ELF-1 (cell line): ENCODE measurements at places on chromosomes 12 and 14.
A peak's percentile ranks its signal among the peaks of the same experiment; 100 is the strongest.

GRCh38 chr12:121789800-121790728 is 3.4 kb downstream of the RHOF start:
- no peak for DNase-seq

DNA sequence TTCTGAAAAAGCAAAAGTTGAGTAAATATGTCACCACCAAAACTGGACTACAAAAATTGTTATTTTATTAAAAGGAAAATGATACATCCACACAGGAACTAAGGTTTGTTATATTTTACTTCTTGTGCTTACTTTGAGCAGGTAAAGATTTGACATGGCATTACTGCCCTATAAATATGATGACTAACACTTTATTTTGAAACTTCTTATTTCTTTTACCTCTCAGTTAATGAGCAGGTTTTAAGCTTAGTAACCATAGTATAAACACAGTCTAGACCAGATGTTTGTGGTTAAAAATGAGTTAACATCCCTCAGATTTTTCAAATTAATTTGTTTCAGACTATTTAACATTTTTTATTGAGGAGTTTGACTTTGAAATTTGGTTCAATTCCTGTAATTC is 862.5 kb upstream of the USP15 start:
- no peak for DNase-seq

DNA sequence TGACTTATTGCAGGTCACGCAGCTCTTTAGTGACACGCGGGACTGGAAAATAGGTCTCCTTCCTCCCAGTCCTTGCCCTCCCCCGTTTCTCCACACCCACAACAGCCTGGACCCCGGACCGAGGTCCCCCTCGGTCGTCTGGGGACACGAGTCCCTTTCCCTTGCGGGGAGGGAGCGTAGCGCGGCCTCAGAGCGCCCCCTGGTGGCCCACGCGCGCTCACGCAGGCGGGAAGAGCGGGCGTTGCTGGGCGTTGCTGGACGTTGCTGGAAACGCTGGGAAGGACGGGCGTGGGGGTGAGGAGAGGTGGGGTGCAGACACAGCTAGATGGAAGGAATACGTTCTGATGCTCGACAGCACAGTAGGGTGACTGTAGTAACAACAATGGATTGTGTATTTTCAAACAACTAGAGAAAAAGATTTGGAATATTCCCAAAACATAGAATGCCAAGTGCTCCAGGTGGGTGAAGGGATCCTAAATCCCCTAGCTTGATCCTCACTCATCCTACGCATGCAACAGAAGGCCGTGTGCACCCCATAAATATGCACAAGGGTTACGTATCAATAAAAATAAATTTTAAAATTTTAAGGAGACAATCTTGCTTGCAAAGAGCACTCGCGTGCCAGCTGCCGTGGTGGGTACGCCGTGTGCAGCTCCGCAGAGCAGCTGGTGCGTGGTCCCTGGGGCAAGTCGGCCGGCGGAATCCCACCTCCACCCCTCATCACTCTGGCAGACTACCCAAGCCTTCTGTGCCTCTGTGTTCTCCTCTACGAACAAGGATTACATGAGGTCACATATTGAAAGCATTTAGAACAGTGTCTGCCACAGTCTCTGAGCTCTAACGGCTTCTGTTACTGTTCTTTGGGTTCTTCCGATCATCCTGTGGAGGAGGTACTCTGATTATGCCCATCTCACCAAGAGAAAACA is 87.4 kb downstream of the B4GALNT3 start:
- DNase-seq, result peak; percentile 88

DNA sequence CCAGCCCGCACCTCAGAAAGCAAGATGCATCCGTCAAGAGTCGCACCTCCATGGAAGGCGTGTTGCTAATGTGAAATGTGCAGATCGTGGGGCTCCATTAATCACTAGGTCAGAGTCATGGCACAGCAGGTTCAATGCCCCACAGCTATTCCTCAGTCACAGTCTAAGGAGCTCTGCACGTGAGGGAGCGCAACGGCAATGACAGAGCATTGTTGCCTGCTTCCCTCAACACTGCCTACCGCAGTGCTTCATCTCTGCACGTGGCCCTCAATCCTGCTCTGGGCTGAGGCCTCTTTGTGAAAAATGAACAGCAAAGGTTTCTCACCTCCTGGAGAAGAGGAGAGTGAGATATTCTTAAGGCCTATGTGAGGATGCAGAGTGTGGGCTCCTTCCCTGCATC is 995.2 kb upstream of the TMEM132C start:
- DNase-seq, result no peak

GRCh38 chr14:61034416-61035120 is 53.5 kb downstream of the SLC38A6 start:
- DNase-seq, result no peak

DNA sequence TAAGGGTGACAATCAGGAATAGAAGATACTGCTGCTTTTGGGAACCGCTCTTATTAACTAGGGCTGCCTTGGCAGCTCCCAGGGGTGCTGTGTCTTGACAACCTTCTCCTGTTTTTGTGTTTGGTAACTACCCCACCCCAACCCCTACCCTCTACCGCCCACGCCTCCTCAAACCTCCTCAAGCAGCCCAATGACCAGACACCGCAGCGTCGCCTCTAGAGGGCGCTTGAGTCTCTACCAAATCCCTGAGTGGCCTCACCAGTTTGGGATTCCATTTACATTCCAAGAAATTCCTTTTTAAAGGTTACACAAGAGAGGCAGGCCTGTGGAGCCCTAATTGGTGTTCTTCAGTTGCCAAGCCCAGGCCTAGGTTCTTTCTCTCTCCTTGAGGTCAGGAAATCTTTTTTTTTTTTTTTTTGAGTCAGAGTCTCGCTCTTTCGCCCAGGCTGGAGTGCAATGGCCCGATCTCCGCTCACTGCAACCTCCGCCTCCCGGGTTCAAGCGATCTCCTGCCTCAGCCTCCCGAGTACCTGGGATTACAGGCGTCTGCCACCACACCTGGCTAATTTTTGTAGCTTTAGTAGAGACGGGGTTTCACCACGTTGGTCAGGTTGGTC is 72.4 kb upstream of the USP44 start:
- peak; percentile 98 for DNase-seq

GRCh38 chr12:26128168-26128567 is 3.3 kb upstream of the BHLHE41 start:
- no peak for DNase-seq

- no peak for DNase-seq
Observed at GRCh38 chr14:92792885-92793284, 1.2 kb upstream of the GOLGA5 start.

DNA sequence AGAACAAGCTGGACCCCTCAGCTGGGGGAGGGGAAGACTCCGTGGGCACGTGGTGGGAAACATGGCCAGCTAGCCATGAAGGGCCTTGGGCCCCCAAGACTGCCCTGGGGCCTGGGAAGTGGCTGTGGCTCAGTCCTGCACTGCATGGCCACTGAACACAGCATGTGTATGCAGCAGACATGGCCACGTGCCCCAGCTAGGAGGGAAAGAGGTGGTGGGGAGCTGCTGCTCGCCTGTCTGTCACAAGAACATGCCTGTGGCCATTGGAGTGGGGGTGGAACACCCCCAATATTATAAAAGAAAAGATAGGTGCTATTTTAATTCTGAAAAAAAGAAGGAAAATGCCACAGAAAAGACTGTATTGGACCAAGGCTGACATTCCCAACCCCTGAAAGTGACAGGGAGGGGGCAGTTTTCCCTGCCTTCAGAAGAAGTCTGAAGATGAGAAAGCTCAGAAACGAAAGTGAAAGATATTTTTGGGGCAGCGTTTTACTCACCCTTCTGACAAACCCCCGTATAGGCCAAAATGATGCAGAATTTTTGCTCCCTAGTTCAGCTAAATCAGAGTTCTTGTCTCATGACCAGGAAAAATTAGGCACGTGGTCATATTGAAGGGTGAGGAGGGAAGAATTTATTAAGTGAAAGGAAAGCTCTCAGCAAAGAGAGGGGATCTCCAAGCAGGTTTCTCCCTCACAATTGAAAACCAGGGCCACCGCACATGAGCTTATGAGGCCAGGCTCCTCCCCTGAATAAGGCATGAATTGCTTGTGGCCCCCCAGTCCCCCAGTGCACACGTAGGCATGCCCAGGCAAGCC is 35.2 kb upstream of the PCNX1 start:
- no peak for DNase-seq

- DNase-seq, result no peak
Observed at GRCh38 chr12:124498275-124499189, 68.9 kb downstream of the NCOR2 start.

DNA sequence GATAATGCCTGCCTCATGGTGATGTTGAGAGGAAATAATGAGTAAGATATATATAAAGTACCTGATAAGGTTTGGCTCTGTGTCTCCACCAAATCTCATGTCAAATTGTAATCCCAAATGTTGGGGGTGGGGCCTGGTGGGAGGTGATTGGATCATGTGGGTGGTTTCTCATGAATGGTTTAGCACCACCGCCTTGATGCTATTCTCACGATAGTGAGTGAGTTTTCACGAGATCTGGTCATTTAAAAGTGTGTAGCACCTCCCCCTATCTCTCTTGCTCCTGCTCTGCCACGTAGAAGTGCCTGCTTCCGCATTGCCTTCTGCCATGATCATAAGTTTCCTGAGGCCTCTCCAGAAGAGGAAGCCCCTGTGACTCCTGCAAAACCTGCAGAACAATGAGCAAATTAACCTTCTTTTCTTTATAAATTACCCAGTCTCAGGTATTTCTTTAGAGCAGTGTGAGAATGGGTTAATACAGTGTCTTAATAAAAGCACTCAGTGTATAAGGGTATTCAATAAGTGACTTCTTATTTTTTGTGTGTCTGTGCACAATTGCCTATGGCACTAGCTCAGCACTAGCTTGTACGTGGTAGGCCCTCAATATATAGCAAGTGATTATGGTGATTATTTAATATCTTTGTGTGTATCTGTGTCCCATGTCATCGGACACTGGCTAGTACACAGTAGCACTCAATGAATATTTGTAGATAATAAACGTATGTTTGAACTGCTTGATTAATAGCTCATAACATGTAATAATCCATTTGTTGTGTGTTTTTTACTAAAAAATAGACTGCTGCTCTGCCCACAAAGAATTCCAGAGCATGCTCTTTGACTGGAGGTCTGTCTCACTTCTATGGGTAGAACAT is 138.1 kb upstream of the LMNTD1 start:
- DNase-seq, result no peak

- DNase-seq, result no peak
Observed at GRCh38 chr14:20428802-20429201, 7.2 kb downstream of the KLHL33 start.

GRCh38 chr12:82527165-82527780 is 159.4 kb upstream of the TMTC2 start:
- DNase-seq, result no peak

DNA sequence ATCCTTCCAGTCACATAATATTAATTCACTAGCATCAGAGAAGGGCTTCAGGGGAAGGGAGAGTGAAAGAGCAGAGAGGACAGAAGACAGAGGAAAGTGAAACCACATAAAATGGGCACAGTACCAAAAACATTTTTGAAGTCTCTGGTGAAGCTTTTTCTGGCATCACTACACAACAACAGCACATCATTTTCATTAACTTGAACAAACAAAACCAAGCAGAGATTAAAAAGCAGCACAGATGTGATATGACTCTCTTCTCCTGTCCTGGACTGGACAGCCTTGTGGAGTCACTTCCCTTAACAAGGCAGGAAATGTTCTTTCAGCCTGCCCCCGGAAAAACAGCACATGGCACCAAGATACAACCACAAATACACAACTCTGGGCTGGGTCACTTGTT is 112.0 kb downstream of the TSPAN8 start:
- no peak for DNase-seq

- DNase-seq, result no peak
Observed at GRCh38 chr12:46483572-46484395, 111.2 kb upstream of the SLC38A2 start.

DNA sequence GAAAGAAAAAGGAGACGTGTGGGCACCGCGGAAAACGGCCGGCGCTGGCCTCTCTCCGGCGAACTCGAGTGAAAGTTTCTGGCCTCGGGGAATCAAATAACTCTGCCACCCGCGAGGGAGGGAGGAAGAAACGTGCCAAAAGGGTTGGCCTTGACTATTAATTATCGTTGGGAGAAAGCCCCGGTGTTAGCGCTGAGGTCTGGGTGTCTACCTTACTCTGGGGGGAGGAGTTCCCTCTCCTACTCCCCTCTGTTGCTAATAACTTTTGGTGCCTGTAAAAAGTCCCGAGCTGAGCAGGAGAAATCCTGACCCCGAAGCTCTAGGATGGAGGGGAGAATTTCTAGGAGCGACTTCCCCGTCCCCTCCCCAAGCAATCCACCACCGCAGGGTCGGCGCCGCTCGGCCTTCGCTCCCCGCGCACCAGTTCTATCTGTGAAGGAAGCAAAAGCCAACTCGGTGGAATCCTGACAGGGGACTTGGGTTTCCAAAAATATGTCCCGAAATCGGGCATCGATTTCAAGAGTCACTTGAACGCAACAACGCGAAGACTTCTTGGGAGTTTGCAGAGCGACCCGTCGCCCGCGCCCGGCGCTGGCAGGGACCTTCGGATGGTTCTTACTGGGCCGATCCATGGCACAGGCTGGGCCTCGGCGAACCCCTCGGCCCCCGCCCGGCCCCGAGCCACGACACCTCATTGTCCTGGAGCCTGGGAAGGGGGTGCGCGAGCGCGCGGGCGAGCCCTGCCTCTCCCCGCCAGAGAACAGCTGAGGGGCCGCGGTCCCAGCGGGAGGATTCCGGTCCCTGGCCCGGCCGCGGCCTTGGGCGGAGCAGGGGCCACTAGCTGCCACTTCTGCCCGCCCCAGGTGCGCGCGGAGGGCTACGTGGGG is 1.7 kb downstream of the OTX2 start:
- DNase-seq, result peak; percentile 71

- DNase-seq, result no peak
Observed at GRCh38 chr14:80844872-80845271, 96.7 kb downstream of the CEP128 start.

- peak; percentile 80 for DNase-seq
Observed at GRCh38 chr14:94707494-94707893, 62.4 kb downstream of the GSC start.

- DNase-seq, result no peak
Observed at GRCh38 chr12:105261010-105261409, 25.0 kb upstream of the APPL2 start.

- peak; percentile 68 for DNase-seq
Observed at GRCh38 chr14:23548351-23549318, 2.9 kb downstream of the ZFHX2 start.

GRCh38 chr12:114160445-114160844 is 194.3 kb upstream of the RBM19 start:
- no peak for DNase-seq

DNA sequence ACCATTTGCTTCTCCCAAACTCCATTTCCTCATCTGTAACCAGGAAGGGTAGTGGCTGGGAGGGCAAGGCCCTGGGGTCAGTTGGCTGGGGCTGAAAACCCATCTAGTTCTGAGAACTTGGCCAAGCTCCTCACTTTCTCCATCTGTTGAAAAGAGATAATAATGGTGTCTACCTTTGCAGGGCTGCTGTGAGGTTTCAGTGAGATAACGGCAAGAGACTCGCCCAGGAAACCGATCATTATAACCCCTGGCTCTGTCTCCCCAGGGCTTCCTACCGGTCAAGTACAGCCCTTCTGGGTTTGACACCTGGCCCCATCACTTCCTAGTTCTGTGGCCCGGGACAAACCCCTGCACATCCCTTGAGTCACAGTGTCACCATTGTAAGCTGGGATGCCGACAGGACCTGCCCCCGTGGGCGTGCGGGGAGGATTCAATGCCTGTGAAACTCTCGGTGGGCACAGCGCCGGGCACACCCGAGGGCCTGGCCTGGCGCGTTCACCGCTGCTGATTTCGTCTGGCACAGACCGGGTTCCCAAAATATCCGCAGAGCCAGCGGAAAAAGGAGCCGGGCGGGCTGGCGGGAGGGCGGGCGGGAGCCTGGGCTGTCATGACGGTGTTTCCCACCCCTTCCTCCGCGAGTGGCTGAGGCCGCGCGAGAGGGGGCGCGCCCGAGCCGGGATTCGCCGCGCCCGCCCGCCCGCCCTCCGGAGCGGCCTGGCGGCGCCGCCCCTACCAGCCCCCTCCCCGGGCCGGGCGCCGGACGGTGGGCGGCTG is 4.4 kb downstream of the KMT5A start:
- peak; percentile 42 for DNase-seq
